ENCODE measurements at places on chromosomes 1 and 21.

GRCh38 chr1:119409731-119410130 lies 5.2 kb upstream of the HSD3B2 start:
- no peak for DNase-seq

DNA sequence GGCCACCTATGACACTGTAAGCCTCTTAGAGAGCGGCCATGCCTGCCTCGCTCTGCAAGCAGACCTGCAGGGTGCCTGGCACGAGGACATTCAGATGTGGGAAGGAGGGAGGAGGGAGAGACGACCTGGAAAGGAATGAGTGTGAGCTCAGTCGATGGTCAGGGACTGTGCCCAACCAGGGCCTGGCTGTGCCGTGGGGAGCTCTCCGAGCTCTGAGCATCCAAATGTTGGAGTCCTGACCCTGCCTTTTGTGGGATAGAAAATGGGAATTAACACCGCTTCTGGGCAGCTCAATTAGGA lies 7.3 kb downstream of the CSTB start:
- no peak for DNase-seq

GRCh38 chr1:58119971-58120370 lies 426.6 kb downstream of the OMA1 start:
- no peak for DNase-seq

GRCh38 chr1:240189386-240189989 lies 97.8 kb downstream of the FMN2 start:
- no peak for DNase-seq

DNA sequence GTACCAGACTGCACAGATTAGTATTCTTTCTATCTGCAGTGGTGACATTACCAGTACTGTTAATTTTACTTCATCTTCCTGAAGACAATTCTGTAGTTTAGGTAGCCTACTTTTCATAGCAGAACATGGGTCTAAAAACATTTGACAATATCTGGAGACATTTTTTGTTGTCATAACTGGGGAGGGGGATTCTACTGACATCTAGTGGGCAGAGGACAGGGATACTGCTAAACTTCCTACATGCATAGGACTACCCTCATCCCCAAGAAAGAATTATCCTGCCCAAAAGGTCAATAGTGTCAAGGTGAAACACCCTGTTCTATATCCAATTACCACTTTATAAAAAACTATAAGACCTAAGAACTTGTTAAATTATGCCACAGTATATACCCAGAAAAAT lies 3.4 kb upstream of the ARHGAP29 start:
- DNase-seq, result no peak

- DNase-seq, result no peak
Measured at GRCh38 chr1:206606867-206607266, 5.4 kb downstream of the EIF2D start.

DNA sequence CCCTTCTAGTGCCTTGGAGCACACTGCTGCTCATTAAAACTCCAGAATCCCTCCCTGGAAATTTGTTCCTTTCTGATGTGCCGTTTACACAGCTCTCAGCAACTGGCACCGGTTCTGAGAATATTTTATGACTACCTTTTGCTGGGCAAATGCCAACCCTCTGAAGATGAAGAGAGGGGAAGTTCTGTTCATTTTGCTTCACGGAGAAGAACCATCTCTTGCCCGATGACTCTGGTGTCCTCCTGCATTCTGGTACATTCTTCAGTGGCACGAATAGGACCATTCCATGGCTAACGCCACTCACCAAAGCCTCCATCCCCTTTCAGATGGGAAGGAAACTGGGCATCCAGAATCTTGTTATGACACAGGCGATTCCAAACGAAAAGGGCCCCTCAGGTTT lies 96.2 kb upstream of the SIM2 start:
- DNase-seq, result no peak

GRCh38 chr1:6909401-6909800 lies 124.1 kb downstream of the CAMTA1 start:
- DNase-seq, result no peak

- DNase-seq, result no peak
Measured at GRCh38 chr1:94125551-94126514, 4.9 kb upstream of the ABCA4 start.

DNA sequence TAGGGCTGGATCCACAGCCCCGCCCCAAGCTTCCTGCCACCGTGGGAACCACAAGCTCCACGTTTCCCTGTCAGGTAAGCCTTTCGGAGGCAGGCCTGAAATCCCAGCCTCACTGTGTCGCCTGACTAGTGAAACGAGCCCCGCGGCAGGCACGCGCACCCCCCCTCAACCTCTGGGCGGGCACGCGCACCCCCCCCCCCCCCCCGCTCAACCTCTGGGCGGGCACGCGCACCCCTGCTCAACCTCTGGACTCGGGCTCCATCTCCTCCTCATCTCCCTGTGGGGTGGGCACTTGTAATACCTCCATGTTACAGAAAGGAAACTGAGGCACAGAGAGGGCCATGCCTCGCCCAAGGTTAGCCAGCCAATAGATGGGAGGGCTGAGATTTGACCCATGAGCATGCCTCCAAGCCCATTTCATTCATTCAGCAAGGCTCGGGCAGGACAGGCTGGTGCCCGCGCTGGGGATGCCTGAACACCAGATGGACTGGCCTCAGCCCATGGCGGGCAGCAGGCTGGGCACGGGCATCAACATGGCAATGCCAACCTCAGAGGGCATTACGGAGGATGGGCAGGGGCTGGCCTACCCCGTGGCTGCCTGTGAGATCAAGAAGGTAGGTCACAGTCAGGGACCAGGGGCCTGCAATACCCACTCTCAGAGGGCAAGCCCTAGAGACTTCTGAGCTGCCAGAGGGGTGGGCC lies 4.7 kb downstream of the CFAP410 start:
- DNase-seq, result no peak

DNA sequence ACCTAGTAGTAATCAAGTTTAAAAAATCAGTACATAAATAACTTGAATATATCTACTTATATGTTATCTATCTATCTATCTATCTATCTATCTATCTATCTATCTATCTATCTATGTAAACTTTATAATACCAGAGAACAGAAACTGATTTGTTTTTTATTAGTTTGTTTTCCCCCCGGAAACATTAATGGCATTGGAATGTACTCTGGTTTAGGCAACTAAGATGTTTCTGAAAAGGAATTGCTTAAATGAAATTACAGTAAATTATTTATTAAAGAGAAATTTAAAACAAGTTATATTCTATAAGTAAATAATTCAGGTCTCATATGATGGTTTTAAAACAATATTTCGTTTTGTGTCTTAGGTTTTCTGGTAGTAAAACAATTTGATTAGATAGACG lies 681.0 kb upstream of the ADAMTS5 start:
- no peak for DNase-seq

- no peak for DNase-seq
Measured at GRCh38 chr1:107286125-107286524, 145.3 kb downstream of the NTNG1 start.

DNA sequence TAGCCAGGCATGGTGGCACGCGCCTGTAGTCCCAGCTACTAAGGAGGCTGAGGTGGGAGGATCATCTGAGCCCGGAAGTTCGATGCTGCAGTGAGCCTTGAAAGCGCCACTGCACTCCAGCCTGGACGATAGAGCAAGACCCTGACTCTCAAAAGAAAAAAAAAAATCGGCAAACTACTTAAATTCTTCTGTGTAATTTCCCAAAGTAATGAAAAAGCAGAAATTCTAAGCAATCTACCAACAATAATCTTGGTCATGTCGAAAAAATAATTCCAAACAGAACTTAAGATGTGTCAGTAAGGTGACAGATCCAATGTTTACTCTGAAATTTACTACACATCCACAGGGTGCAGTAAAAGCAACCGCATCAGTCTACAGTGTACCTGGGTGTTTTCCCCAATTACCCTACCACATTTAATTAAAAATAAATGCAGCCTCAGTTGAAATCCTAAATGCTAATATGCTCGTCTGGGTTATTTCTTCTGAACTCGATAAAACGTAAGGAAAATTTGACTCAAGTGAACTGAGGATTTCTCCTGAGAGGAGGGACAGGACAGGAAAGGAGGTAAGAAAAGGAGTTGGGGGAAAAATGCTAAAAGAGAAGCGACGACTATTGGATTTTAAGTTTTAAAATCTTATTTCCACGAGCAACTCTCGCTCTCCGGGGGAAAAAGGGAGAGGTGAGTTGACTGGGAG lies 801 bp downstream of the EPRS1 start:
- DNase-seq, result no peak

DNA sequence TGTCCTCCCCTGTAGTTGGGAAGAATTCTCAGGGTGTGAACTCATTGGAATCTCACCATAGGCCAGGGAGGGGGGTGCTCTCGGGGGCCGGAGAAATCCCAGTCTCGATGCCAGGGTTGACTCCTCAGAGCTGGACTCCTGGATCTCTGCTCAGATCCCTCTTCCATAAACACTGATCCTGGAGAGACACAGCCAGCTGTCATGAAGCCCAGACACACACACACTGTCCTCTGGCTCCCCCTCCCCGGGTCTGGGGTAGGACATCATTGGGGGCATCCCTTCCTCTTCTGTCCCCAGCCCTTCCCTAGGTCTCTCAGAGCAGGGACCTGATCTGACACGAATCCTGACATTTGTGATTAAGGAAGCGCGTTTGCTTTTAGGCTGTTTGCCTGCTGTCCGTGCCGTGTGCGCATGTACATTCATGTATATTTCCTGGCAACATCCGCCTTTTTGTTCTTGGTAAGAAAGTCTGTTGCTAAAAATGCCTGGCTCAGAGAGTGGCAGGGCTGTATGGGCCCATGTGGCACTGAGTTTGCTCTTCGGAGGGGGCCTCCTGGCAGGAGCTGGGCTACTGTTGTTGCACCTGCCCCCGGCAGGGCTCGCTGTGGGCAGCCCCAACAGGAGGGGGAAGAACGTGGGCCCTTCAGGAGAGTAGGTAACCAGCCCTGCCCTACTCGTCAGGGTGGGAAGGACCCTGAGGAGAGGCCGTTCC lies 45.4 kb upstream of the SELENON start:
- no peak for DNase-seq

DNA sequence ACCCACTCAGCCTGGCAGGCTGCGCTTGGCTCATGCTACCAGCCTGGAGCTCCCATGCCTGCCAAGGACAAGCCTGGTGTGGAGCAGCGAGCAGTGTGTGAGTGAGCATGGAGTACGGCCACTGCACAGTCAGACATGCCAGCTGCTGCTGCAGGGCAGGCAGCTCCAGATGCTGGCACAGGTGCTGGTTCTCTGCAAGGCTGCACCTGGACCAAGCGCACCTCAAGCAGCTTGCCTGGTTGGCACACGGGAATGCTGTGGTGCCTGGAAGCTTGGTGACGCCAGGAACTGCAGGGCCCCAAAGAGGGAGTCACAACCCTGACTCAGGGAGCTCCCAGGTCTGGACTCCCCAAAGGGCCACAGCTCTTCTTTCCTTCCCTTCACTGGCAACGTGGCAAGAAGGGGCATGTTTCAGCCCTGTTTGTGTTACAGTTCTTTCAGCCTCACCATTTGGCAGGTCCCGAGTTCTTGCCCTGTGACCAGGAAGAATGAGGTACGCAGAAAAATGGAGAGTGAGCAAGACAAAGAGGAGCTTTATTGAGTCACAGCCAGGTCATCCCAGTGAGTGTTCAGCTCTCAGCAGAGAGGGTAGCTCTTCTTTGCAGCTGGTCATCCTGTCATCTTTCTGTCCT lies 26.1 kb downstream of the ACOT7 start:
- DNase-seq, result no peak

- no peak for DNase-seq
Measured at GRCh38 chr1:7432102-7432899, 338.8 kb upstream of the VAMP3 start.

DNA sequence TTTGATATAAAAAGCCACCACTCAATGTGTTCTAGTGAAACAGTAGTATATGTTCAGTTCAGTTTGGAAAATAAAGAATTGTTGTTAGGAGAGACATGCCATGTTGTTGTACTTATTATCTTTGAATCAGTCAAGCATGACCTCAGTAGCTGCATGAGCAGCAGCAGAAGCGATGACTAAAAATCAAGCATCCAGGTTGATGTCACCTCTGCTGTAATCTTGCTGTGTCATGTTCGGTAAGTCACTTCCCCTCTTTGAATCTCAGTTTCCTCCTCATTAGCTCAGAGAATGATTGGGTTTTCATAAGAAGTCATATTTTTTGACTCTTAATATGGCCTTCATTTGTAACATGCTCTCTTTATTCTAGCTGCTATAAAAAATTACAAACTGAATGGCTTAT lies 428.4 kb upstream of the B3GALT2 start:
- no peak for DNase-seq

GRCh38 chr1:32859915-32860314 lies 10.8 kb downstream of the FNDC5 start:
- no peak for DNase-seq

- DNase-seq, result no peak
Measured at GRCh38 chr21:31234936-31235335, 109.1 kb downstream of the TIAM1 start.

DNA sequence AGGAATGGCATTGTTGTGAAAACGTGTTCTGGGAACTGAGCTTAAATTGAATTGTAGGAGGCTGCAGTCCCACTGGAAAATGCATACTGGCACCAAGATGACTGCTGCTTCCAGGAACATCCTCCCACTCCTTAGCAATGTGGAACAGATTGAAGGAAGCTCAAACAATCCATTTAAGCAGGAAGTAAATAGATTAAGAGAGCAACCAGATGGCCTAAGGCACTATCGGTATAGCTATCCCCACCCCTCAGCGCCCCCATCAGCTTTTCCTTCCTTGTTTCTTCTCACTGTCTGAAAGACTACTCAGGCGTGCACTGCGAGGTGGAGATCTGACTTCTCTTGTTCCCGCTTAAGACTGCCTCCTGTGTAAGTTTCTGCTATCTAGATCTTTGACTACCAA lies 4.0 kb upstream of the IFI16 start:
- no peak for DNase-seq

- DNase-seq, result no peak
Measured at GRCh38 chr1:93839307-93839706, 39.7 kb downstream of the DNTTIP2 start.

DNA sequence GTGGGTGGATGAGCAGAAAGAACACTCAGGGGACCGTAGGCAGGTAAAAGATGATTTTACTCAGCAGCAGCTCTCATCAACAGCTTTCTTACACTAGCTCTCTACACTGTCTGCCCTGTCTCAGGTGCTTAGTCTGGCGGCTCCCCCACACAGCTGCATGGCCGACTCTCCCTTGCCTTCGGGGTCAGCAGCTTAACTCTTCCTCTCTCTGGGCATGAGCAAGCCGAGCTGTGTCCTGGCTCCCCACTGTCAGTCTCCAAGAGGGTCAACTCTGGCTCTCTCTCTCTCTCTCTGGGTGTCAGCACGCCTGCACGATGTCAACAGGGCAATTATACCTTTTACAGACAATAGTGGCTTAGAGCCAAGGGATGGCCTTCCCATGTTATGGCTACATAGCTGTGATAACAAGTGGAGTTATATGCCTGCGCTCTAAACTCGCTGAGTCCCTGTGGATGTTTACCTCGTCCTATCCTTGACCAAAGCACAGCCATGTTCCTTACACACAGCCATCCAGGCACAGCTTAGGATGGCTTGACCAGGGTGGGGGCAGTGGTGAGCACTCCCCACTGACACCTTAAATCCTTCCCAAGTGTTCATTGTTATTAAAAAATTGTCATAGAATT lies 3.1 kb upstream of the BCL10 start:
- DNase-seq, result no peak

GRCh38 chr1:50666849-50667248 lies 243.6 kb upstream of the DMRTA2 start:
- DNase-seq, result no peak
